Left lung (tissue), 14 donors: ENCODE measurements at places on chromosomes 3 and 15.

DNA sequence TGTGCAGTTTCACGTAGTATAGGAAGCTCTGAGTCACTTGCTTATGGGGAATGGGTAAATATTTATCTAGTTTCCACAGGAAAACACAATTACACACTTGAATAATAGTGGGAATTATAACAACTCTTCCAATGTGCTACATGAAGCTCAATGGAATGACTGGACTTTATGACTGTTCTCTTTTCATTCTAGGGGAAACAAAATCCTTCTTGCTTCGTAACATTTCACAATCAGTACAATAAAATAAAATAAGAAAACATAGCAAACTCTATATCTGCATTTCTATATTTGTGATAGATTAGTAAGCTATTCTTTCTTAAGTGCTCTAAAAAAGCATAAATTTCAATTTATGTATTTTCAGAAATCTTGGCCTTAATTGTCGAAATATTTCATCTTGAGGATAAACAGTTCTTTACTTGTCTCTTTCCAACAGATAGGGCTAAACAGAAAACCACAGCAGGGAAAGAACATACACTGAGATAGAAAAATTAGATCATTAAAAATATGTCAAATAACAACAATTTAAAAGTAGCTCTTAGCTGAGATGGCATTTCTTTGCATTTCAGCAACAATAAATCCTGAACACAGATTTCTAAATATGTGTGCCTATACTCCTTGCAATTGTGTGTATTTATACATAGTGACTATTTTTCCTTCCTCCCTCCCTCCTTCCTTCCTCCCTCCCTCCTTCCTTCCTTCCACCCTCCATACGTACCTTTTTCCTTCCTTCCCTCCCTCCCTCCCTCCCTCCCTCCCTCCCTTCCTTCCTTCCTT is 395.5 kb upstream of the KCNMB2 start:
- DNase-seq = no peak

DNA sequence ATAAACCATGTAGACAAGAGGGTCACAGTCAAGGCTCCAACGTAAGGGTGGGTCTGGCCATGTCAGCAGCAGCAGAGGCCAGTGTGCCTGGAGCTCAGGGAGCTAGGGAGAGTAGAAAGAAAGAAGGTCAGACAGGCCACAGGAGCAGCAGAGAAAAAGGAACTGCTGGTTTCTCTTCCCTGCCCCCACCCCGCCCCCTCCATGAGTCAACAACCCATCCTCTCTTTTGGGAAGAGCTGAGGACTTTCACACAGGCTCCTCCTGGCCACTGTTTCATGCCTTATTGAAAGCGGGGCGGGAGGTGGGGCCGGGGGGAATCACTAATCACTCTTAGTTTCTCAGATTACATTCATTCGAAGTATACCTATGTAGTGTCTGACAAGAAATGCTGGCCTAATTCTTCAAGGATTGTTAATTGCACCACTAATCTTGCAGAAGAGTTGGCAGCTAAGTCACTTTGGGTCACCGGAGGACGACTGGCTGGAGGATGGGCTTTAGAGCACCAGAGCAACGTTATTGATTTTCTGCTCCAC is 9.1 kb upstream of the SCG3 start:
- DNase-seq = no peak

- DNase-seq = no peak
Observed at GRCh38 chr3:58722561-58722960, 56.0 kb upstream of the FAM3D start.

GRCh38 chr3:174002543-174002942 is 605.0 kb downstream of the NLGN1 start:
- DNase-seq = no peak

GRCh38 chr3:48468329-48468731 is 21.8 kb downstream of the ATRIP start:
- no peak for DNase-seq

- DNase-seq = no peak
Observed at GRCh38 chr15:58588096-58588495, 156.3 kb downstream of the LIPC start.

GRCh38 chr15:93217343-93217742 is 128.3 kb upstream of the RGMA start:
- DNase-seq = no peak

DNA sequence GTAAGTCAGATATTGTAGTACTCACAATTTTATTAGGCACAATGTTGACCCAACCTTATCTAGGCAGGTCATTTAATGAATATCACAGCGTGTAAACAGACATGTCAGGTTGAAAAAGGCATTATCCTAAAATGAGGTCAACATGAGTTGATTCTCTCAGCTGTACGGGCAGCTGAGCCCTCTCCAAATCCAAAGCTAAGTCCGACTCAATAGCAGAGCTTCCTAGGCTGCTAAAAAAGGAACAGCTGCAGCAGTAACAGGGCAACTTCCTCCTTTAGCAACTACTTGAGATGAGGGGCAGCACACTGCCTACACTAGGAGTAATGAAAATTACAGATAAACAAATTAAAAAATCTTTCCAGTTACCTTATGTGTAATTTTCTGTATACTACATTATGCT is 189.2 kb downstream of the CADM2 start:
- no peak for DNase-seq

DNA sequence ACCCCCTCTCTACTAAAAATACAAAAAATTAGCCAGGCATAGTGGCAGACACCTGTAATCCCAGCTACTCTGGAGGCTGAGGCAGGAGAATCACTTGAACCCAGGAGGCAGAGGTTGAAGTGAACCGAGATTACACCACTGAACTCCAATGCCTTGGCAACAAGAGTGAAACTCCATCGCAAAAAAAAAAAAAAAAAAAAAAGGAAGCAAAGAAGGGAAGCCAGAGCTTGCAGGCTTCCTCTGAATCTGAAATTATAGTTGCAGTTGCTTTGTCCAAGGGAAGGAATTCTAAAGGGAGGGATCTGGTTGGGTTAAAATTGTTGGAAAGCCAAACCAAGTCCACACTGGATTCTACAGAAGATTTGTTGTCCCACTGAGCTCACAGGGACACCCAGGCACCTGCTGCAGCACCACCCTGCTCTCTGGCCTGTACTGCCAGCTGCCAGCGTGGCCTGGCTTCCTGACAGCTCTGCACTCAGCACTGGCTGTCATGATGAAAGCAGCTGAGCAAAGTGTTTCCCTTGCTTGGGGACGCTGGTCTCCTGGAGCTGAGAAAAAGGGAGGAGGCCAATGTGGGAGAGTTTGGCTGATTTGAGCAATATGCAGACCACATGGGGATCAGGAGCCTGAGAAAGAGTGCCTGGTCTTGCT is 88.8 kb upstream of the HES1 start:
- no peak for DNase-seq
